PC-9 (cell line): ENCODE measurements at places on chromosomes 6 and 20. TPM values are rescaled to one million over a fixed set of nuclear protein-coding genes. Genes with fewer than 3 reads are reported as not detected.

DNA sequence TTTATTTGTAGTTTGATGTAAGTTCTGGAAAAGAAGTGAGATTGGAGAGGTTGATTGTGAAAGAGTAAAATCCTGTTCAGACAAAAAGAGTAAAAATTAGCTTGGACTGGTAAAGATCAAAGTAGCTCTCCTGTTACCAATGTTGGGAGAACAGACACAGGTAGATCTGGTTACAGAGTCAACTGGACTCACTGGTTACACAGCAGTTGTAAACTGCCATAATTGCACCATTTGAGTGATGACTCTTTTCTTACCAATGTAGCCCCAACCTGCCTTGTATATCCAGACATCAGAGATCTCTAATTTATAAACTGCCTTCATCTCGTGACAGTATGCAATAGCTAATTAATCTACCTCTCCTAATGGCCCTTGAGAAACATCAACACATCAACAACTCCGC is 165.6 kb upstream of the PRSS16 start:
- DNase-seq: no peak

- DNase-seq: no peak
These were observed 6.6 kb downstream of the SMPD2 start for GRCh38 chr6:109447087-109447486.

- DNase-seq: no peak
These were observed 613 bp upstream of the DLL1 start for GRCh38 chr6:170291271-170292110.

DNA sequence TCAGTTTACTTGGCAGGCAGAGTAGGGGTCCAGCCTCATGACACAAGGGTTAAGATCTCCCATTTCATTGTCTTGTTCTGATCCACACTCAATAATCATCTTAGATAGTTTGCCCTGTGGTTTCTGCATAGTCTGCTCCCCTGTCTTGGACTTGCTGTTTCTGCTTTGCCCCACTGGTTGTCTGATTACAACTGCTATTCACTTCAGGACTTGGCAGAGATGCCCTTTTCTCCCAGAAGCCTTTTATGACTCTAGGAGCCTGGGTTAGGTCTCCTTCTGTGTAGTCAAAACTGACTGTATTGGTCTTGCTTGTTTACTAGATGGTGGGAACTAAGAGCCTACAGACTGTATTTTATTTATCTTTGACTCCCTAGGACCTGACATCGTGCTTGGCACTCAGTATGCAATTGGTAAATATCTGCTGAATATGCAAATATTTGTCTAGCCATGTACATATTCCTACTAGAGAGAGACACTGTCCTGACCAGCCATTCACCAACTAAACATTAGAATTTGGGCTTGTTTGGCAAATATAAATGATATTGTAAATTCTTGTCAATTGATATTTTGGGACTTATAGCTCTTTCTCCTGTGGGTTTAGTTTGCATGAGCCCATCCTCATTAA is 165.9 kb upstream of the KCNK16 start:
- DNase-seq: no peak

DNA sequence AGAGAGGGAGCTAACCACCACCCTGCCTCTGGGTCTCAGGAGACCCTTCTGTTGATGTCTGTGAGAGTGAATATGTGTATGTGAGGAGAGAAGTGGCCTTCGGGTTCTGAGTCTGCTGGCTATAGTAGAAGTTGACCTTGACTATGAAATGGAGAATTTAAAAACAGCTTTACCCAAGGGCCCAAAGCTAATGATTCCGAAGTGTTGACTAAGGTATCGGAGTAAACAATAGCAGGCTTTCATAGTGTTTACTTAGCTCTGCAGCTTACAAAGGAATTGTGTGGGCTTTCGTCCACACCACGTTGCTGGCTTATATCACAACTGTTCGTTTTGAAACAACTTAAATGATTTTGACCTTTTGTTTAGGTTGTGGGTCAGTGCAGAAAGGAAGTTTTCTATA is 126.5 kb upstream of the JAG1 start:
- no peak for DNase-seq

- DNase-seq: no peak
These were observed 117.9 kb downstream of the GMDS start for GRCh38 chr6:2127484-2127911.

DNA sequence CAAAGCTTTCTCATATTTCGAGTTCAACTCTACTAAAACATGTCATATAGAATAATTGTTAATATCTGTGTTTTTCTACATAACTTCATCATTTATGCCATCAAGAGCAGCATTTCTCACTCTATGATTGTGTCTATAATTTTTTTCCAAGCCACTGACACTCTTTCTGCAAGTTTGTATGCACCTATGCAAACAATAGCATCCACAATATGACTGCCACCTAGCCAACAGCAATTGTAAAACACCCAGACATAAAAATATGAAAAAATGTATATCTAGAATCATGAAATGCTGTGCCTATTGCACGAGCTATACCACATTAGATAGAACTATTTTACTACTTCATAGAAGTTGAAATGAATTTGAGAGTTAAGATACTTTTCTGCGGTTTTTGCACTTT is 286.5 kb upstream of the MARCKS start:
- DNase-seq: no peak

DNA sequence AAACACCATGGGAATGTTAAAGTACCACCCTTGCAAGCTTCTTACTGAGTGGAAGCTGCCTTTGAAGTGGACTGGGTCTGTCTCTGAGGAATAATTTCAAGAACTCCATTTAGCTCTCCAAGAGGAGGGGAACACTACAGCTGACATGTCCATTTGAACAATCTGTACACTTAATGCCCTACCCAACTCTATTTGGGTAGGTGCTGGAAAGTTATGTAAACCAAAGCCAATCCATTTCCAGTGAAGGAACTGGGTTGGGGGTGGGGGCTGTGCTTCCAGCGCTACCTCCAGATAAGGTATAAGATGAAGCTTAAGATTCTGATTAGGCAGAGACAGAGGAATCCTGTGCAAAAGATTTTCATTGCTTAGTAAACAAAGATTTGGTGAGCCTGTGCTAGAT is 122.0 kb downstream of the TCP11 start:
- no peak for DNase-seq

DNA sequence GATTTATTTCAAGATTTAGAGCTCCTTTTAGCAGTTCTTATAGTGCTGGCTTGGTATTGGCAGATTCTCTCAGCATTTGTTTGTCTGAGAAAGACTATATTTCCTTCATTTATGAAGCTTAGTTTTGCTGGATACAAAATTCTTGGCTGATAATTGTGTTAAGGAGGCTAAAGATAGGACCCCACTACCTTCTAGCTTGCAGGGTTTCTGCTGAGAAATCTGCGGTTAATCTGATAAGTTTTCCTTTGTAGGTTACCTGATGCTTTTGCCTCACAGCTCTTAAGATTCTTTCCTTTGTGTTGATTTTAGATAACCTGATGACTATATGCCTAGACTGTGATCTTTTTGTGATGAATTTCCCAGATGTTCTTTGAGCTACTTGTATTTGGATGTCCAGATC is 114.3 kb downstream of the AIG1 start:
- no peak for DNase-seq

GRCh38 chr6:136114661-136115060 is 135.4 kb downstream of the MTFR2 start:
- peak; percentile 6 for DNase-seq

DNA sequence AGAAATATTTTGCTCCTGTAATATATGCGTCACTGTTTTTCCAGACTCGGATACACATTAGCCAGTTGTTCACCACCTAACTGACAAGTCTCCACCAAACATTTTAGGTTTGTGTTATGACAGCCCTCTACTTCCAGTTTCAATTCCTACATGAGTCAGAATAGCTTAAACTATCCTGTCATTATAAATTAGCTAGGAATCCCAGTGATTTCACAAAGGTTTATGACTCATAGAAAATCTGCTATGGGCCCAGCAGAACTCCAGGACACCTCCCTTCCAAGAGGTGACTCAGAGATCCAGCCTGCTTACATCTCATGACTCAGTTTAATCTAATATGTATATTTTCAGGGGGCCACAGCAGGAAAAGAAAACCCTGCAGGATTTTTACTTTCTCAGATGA is 17.4 kb upstream of the PLCB4 start:
- DNase-seq: peak; percentile 97

DNA sequence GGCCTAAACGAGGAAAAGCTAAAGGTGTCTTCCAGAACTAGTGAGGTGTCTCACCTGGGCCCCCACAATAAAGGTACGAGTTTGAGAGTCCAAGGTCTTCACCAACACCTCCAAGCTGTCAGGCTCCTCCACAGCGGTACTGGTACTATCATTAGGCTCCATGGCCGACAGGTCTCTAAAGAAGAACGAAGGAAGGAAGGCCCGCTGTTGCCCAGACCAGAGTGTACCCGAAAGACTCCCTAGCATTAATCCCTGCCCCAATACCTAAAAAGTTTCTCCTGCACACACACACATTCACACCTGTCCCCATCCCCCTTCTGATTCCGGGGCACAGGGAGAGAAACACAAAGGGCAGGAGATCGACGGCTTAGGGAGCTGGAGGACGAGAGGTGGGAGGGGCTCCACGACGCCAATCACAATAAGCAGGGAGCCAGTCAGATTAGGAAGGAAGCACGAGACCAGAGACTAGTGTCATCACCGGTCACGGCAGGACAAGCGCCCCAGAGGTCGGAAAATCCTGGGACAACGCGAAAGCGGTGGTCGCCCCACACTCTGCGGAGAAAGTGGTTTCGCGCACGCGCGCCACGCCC is 764 bp downstream of the BAG6 start:
- peak; percentile 71 for DNase-seq

GRCh38 chr6:80437221-80437620 is 330.8 kb downstream of the BCKDHB start:
- DNase-seq: no peak

DNA sequence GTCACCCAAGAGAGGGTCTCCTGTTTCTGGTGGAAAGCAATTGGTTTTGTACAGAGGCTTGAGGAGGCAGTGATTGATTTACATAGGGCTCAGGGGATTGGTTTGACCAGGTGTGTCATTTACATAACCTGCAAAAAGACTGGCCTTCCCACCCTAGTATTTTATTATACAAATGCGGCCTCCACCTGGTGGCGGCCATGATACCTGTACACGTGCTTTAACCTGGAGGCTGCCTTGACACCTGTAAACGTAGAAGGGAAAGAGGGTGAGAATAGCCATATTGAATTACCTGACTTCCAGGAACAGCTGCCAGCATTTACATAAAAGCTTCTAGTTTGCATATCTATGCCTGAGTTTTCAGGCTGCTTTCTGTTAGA is 48.7 kb downstream of the HLA-DPB1 start:
- no peak for DNase-seq

DNA sequence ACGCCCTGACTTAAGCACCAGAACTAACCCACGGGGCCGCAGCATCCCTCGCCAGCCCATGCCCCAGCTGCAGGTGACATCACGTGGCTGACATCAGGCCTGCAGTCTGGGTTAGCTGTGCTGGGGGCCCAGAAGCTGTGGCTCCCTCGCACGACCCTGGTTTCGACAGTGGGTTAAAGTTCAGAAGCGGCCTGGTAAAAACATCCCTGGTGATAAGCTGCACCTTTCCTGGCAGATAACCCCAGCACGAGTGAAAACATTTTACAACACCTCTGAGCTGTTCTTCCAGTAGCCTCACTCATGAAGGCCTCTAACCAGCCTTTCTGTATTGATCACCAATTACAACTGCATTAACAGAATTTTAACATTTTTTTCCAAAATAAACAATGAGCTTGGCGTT is 136.4 kb upstream of the RREB1 start:
- no peak for DNase-seq

DNA sequence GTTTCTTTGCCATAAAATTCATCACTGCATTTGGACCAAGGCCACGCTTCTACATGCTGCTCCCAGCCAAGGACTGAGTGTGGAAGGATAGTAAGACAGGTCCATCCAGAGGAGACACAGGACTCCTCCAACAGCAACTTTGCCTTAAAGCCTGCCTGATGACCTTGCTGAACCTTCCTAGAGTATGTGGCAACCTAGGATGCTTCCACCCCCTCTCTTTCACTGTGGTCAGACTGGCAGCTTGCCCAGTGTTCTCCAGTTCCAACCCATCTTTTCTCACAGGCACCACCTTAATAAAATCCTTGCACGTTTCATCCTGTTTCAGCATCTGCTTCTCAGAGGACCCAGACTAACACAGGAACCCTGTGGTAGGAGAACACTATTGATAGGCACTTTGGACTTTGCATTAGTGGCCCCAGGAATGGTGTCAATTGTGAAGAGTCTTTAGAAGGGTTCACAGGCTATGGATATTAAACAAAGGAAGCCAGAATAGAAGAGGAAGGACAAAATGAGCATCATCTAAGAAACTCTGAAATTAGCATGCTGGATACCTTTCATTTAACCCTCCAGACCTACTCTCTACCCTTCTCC is 2.4 kb upstream of the PKHD1 start:
- no peak for DNase-seq

- DNase-seq: no peak
These were observed 128.9 kb upstream of the BEND3 start for GRCh38 chr6:107244082-107244741.

GRCh38 chr6:29663300-29664042 is 6.6 kb downstream of the MOG start:
- no peak for DNase-seq

- no peak for DNase-seq
These were observed 29.7 kb downstream of the RPP40 start for GRCh38 chr6:4973982-4974745.

GRCh38 chr6:170030821-170031471 is 259.9 kb downstream of the DLL1 start:
- DNase-seq: no peak

DNA sequence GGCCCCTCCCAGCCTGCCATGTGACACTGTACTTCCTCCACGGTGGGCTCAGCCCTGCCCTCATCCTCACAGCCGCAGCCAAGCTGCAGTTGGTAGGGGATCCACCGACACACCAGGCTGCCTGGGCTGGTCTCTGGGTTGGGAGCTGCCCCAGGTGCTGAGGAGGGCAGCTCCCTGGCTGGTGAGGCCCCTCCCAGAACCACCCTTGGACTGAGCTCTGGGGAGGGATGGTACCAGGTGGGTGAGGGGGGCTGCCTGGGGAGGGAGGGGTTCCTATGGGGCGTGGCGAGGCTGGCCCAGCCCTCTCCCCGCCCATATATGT is 185 bp upstream of the TNFRSF6B start:
- no peak for DNase-seq

- DNase-seq: no peak
These were observed 55.6 kb downstream of the KCNB1 start for GRCh38 chr20:49426873-49427272.

GRCh38 chr20:51446656-51447055 is 95.9 kb downstream of the NFATC2 start:
- DNase-seq: peak; percentile 77

Gene DEFB115
- not detected in 2 replicates for total RNA-seq

Gene CLDN20
- total RNA-seq: not detected in 2 replicates

Gene TINAG
- not detected in 2 replicates for total RNA-seq

Gene ENPP5
- 8.0 and 9.1 TPM in 2 replicates for total RNA-seq

Gene FNDC1
- total RNA-seq: not detected in 2 replicates

Gene C4B
- total RNA-seq: 7.5 and 8.3 TPM in 2 replicates

Gene ITPR3
- 78.3 and 86.9 TPM in 2 replicates for total RNA-seq

Gene PDSS2
- 17.2 and 17.8 TPM in 2 replicates for total RNA-seq

Gene ASIP
- not detected in 2 replicates for total RNA-seq

Gene HMGCLL1
- total RNA-seq: 0.39 and 0.68 TPM in 2 replicates

Gene KIAA1755
- 0.22 and 0.30 TPM in 2 replicates for total RNA-seq

Gene AIF1
- total RNA-seq: not detected in 2 replicates

Gene CD2AP
- total RNA-seq: 48.8 and 55.5 TPM in 2 replicates

Gene LST1
- total RNA-seq: 1.6 TPM in 2 replicates

Gene TRIM10
- total RNA-seq: not detected in 2 replicates

Gene TSBP1
- not detected in 2 replicates for total RNA-seq
